ENCODE measurements at places on chromosomes 1 and 21.

DNA sequence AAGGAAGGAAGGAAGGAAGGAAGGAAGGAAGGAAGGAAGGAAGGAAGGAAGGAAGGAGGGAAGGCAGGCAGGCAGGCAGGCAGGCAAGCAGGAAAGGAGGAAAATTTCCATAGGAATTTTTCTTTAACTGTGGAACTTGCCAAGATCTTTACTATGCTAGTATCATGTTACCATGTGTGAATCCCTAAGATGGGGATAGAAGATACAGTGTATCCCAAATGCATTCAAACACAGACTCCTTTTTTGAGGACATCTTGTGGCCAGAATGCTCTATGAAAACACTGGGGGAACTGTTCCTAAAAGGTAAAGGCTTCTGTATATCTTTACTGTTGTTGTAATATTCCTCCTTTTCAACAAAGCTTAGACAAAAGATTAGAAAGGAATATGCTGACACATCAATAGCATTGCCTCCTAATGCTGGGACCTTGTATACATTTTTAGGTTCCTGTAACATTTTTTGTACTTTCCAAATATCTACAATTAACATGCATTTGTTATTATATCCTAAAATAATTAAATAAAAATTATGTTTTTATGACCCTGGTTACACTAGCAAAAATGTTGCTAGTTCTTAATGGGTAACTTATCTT lies 20.6 kb downstream of the CCDC190 start:
- no peak for DNase-seq

DNA sequence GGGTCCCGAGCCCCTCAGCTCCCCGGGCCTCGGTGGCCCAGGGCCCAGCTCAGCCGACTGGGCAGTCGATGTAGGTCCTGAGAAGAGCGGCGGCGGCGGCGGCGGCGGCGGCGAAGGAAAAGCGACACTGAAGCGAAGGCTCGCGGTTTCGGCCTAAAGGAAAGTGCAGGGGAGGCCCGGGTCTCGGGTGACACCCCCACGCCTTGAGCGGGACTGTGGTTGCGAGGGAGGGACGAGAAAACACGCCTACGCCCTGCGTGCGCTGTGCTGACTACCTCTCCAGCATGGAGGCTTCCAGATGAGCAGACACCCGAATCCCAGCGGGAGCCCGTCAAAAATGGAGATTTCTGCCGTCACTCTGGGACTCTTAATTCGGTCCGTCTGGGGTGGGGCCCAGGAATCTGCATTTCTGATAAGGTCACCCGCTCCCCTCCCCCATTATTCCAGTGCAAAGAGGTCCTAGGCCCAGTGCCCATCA lies 31.2 kb downstream of the DNTTIP2 start:
- peak; percentile 41 for DNase-seq

GRCh38 chr1:150127464-150127863 lies 22.3 kb upstream of the PLEKHO1 start:
- DNase-seq: no peak

DNA sequence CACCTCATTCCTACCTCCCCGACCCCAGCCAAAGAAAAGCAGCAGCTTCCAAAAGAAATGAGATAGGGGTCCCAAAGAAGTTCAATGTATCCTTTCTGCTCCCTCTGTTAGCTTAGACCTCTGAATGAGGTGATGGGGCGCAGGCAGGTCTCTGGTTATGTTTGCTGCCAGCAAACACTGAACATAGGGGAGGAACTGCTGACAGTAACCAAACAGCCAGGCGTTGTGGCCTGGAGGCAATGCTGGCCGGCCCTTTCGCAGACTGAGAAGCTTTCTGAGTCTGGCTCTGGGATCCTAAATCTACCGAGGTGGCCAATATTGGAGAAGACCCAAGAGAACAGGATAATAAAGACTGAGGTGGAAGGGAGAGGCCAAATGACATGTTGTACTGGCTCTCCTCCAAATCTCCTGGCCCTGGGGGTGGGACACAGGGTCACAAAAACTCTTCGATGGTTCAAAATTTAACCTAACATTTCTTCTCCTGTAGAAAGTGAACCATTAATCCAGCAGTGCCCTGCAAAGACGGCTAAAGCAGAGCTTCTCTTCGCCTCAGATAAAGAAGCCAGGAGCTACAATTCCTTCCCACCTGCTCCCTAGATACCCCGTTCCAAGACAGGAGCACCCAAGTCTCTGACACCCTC lies 19.6 kb downstream of the SSR2 start:
- DNase-seq: no peak

DNA sequence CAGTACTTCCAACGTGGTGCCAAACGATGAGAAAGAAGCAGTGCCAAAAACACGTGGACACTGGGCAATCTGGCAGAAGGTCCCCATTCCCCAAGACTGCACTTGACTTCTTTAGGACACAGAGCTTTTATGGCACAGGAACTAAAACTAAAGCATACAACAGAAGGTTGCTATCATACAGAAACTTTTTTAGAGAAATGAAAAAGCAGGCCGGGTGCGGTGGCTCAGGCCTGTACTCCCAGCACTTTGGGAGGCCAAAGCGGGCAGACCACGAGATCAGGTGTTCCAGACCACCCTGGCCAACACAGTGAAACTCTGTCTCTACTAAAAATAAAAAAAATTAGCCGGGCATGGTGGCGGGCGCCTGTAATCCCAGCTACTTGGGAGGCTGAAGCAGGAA lies 43.0 kb downstream of the GNB1 start:
- no peak for DNase-seq

GRCh38 chr1:156445789-156446263 lies 54.7 kb downstream of the MEF2D start:
- DNase-seq: peak; percentile 49

DNA sequence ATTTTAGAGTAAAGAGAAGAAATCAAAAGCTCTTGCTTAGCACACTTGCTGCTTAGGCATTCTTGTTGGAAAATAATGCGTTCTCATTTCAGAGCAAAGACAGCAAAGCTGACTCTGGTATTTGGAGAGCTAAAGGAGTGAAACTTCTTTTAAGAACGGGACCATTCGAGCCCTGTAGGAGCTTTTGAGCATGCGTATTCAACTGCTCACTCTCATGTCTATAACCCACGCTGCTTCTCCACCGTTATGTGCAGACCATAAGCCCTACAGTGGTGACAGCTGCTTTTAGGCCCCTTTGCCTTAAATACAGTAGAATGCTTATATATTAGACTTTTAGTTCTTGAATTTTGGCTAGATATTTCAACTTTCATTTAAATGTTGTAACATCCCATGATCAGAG lies 214.2 kb upstream of the CACYBP start:
- no peak for DNase-seq

GRCh38 chr1:81738875-81739274 lies 61.9 kb upstream of the ADGRL2 start:
- DNase-seq: no peak

GRCh38 chr1:224435318-224435763 lies 744 bp upstream of the WDR26 start:
- no peak for DNase-seq

GRCh38 chr1:4056422-4056821 lies 156.3 kb upstream of the C1orf174 start:
- no peak for DNase-seq

GRCh38 chr1:23718482-23718881 lies 24.8 kb upstream of the ELOA start:
- DNase-seq: no peak

- DNase-seq: no peak
These were observed 38.8 kb downstream of the ST6GALNAC5 start for GRCh38 chr1:76905876-76906595.

DNA sequence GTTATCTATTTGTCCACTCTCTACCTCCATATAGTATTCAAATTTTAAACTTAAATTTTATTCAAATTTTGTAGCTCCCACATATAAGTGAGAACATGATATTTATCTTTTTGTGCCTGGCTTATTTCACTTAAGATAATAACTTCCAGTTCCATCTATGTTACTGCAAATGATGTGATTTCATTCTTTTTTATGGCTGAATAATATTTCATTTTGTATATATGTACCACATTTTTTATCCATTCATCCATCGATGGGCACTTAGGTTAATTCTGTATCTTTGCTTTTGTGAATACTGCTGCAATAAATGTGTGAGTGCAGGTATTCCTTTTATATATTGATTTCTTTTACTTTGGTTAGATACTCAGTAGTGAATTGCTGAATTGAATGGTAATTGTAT lies 2.1 kb downstream of the DNAH14 start:
- DNase-seq: no peak

- DNase-seq: no peak
These were observed 46.9 kb downstream of the VWA5B1 start for GRCh38 chr1:20337581-20337980.

DNA sequence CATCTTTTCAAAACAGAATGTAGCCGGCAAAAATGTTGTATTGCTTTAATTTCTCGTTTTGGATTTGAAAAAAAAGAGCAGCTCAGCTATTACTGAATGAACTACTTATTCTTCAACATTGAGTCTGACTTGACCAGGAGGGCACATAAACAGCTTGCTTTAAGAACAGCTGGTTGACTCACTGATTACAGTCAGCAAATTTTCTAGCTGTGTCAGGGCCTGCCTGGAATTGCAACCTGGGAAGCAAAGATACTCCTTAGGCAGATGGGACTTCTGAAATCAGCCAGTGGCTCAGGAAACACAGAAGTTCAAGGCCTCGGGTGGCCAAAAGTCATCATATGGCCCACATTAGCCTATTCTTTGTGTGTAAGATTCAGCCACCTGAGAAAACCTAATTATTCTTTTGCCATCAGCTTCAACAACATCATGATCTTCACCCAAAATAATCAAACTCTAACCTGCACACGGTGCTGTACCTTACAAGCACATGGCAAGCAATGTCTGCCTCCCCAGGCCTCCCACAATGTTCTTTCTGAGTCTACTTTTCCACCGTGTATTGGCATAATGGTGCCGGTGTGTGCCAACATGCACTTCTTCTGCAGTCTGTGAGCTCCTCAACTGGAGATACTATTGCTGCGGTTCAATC lies 307.2 kb downstream of the HHIPL2 start:
- no peak for DNase-seq

DNA sequence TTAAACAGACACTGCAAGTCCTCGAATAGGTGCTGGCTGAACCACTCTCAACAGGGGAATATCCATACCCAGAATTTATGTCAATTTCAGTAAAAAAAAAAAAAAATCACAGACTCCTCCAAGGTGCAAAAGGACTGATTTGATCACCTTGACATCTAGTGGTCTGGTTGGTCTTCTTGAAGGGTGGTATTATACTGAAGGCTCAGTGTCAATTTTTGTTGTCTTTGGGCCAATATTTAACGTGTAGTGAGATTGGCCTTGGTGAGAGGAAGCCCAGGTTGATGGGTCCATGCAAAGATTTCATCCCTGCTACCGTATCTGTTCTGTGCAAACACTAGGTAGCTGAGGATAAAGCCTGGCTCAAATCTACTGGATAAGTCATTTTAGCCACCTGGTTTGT lies 4.0 kb upstream of the GBP5 start:
- DNase-seq: no peak

DNA sequence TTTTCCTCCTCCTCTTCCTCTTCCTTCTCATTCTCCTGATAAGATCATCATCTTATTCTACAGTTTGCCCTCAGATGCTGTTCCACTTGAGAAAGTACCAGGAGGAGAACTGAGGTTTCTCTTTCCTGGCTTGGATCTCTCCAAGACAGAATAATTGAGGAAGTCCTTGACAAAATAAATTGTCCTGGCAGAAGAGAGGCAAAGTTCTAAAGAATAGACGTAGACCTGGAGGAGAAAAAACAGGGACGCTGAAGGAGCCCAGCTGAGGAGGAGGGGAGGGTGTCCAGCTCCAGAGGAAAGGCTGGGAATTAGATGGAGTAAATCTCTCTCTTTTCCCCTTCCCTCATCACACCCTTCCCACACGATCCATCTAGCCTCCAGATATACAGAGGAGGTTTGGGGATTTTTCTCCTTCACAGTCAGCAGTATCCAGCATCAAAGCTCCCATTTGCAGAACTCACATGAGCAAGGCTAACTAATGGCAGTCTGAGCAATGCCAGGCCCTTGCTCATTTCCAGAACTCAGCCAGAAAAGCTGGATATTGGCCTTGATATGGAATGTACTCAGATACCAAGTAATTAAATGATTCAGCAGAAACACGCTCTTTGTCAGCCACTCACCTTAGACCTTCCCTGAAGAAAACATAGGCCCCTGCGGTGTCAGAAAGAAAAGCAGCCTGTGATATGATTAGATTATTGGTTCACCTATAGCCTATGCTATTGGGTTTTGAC lies 5.1 kb upstream of the GNG12 start:
- DNase-seq: no peak

DNA sequence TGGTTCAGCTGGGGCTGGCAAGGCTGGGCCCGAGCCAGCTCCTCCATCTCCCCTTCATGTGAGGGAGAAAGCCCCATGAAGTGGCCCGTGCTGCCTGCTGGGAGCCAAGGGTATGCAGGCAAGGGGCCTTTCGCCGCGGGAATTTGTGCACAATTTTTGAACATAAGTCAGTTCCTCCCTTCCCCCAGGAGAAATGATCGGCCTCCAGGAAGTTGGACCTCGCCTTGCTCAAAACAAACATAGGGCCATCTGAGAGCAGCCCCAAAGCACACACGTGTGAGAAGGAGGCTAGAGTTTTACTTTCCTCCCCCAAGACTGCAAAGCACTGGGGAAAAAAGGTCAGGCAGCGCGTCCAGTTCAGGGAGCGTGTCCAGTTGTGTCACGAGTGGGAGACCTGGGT lies 64.7 kb downstream of the PRDM16 start:
- DNase-seq: no peak
